HL-60 (cell line): ENCODE measurements at places on chromosomes 7 and 10.
A peak's percentile ranks its signal among the peaks of the same experiment; 100 is the strongest.

- no peak for DNase-seq
Observed at GRCh38 chr7:86962623-86963022, 96.8 kb downstream of the ELAPOR2 start.

- no peak for DNase-seq
Observed at GRCh38 chr7:79063019-79063698, 390.3 kb downstream of the MAGI2 start.

GRCh38 chr10:34286136-34286739, 528.9 kb downstream of the PARD3 start:
- DNase-seq, result no peak

DNA sequence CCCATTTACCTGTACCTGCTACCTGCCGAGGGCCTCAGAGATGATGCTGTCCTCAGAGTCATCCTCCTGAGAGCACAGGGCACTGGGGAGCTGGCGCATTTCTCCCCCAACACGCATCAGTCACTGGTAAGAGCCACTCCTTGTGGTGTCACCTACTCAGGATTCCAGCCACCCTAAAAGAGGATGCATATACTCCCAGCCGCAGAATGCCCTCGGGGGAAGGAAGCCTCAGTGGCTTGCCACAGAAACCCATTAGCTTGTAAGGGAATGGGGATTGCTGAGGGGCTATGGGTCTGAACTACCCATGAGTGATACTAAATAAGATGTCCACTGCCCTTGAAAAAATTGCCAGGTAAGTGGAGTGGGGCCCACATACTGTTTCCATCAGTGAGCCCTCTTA, 279.2 kb downstream of the WDR11 start:
- DNase-seq, result no peak

- no peak for DNase-seq
Observed at GRCh38 chr7:43454936-43455518, 127.9 kb upstream of the STK17A start.

GRCh38 chr7:84568781-84569180, 374.2 kb upstream of the SEMA3A start:
- no peak for DNase-seq

DNA sequence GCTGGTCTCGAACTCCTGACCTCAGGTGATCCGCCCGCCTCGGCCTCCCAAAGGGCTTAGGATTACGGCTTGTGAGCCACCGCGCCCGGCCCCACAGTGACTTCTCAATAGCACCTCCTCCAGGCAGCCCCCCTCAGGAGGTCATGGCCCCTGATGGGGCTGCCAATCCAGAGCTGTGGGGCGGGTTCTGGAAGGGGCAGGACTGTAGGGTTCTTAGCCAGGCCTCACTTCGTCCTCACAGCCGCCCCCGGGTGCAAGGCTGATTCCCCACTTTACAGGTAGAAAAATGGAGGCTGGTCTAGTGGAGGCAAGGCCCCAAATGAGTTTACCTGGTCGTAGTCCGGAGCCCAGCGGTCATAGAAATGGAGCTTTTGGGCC, 638 bp downstream of the METTL27 start:
- DNase-seq, result no peak

- DNase-seq, result no peak
Observed at GRCh38 chr7:150790416-150791075, 9.6 kb downstream of the TMEM176B start.

DNA sequence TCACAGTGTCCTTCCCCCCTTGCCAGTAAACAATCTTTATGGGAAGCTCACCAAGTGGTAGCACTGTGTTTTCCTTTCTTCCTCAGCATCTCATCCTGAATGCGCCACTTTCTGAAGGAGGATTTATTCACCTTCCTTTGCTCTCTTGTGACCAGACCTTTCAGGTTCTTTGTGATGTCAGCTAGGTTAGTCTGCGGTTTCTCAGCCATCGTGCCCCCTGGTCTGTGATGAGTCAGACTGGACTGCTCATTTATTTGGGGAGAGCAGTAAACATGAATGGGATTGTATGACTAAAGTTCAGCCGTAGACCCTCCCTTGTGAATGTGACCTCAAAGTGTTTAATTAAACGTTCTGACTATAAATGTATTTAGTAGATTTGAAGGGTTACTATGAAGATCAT, 235.1 kb upstream of the CELF2 start:
- no peak for DNase-seq

- DNase-seq, result no peak
Observed at GRCh38 chr7:112381311-112382091, 68.8 kb upstream of the IFRD1 start.

GRCh38 chr7:143484119-143484518, 6.4 kb downstream of the TAS2R41 start:
- no peak for DNase-seq

GRCh38 chr10:70593513-70593890, 9.0 kb downstream of the PRF1 start:
- DNase-seq, result no peak

DNA sequence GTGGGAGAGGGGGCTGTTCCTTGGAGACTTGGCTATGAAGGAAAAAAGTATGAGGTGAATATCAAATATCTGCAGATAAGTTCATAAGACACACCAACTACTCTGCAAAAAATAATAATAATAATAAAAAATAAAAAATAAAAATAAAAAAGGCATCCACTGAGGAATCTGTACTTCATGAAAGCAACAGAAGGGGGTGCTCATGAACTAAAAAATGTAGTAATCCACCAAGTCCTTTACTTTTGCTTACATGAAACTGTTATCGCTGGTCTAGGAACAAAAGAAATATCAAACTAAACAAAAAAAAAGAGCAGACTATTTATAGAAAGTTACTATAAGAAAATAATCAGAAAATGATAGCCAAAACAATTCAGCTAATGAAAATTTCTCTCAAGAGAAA, 579.0 kb downstream of the PHTF2 start:
- DNase-seq, result no peak

GRCh38 chr7:151082141-151083070, 887 bp downstream of the TMUB1 start:
- no peak for DNase-seq

DNA sequence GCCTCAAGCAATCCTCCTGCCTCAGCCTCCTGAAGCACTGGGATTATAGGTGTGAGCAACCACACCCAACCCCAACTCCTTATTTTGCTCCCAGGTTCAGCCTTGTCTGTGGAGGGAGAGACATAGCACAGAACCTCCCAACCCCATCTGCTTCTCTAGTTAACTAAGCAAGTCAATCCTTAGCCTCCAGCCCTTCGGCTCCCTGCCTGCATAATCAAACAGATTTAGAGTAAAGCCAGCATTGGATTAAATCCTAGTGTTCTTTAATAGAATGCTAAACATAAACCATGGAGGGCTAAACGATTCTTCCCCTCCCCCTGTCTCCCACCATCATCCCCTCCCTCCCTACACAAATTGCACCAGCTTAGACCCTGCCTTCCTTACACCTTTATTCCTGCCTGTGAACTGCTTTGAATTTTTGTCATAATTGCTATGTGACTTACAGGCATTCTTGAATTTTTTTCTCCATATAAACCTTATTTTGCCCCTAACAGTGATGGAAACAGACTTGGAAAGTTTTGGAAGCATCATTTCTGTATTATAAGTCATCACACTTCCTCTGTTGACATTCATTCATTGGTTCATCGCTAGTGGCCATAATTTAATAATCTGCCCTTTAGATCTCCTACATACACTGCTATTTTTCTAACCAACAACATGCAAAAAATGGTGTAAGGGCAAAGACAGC, 72.6 kb upstream of the TOMM7 start:
- no peak for DNase-seq

- no peak for DNase-seq
Observed at GRCh38 chr10:121648493-121648892, 50.2 kb upstream of the FGFR2 start.

DNA sequence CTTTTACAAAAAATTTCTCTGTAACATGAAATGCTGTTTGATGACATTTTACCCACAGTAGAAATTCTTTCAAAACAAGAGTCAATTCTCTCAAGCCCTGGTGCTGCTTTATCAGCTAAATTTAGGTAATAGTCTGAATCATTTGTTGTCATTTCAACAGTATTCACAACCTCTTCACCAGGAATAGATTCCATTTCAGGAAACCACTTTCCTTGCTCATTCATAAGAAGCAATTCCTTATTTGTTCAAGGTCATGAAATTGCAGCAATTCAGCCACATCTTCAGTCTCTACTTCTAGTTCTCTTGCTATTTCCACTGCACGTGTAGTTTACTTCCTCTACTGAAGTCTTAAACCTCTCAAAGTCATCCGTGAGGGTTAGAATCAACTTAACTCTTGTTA, 14.1 kb downstream of the STAG3 start:
- DNase-seq, result peak; percentile 50

- DNase-seq, result no peak
Observed at GRCh38 chr7:139889186-139889871, 60.3 kb downstream of the TBXAS1 start.

- peak; percentile 60 for DNase-seq
Observed at GRCh38 chr7:74083117-74083876, at the start of gene LIMK1. TSS of gene LIMK1 (plus strand) at chr7:74083804. CDS start at chr7:74083991, 187 bp downstream.

- no peak for DNase-seq
Observed at GRCh38 chr10:26715137-26715487, 17.6 kb downstream of the PDSS1 start.

- peak; percentile 48 for DNase-seq
Observed at GRCh38 chr10:79491143-79491835, 21.0 kb upstream of the EIF5AL1 start.

DNA sequence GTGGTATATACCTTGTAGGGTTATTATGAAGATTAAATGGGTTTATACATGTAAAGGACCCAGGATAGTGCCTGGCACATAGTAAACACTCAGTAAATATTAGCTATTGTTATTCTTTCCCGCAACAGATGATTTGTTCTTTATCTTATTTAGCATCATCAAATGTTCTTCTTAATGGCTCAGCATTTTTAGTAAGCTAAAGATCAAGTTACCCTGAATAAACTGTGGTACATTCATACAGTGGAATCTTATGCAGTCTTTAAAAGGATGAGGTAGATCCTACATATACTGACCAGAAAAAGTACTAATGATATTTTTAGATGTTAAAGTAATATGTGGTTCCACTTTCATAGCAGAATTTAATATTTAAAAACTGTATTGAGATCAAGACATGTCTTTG, 65.4 kb downstream of the ST7 start:
- no peak for DNase-seq

GRCh38 chr10:70943841-70944466, 55.6 kb upstream of the PCBD1 start:
- no peak for DNase-seq

- no peak for DNase-seq
Observed at GRCh38 chr7:133023370-133024071, 58.4 kb downstream of the CHCHD3 start.

DNA sequence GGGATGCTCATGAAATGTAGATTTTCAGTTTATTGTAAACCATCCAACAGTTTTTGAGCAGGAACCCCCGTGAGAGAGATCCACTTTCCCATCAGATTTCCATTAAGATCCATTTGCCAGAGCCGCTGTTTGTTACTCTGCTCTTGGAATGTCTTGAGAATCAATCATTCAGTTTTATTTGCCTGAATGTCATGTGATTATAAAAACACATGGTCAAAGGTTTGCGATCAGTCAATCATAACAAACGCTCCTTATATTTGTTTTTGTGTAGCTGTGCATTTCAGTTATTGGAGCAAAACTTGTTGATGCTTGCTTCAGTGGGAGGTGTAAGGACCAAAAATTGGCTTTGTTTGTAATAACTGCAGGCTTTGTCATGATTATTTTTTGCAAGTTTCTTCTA, 155.8 kb upstream of the RHOBTB1 start:
- DNase-seq, result no peak

- no peak for DNase-seq
Observed at GRCh38 chr7:142308918-142309317, 51.1 kb upstream of the PRSS58 start.

GRCh38 chr7:100130608-100131453, 4.1 kb downstream of the MBLAC1 start:
- DNase-seq, result no peak

- DNase-seq, result no peak
Observed at GRCh38 chr10:91054325-91054724, 133.4 kb upstream of the ANKRD1 start.

GRCh38 chr7:49159536-49159935, 235.2 kb downstream of the CDC14C start:
- DNase-seq, result no peak

- DNase-seq, result no peak
Observed at GRCh38 chr7:152974577-152974976, 215.0 kb downstream of the ACTR3B start.

DNA sequence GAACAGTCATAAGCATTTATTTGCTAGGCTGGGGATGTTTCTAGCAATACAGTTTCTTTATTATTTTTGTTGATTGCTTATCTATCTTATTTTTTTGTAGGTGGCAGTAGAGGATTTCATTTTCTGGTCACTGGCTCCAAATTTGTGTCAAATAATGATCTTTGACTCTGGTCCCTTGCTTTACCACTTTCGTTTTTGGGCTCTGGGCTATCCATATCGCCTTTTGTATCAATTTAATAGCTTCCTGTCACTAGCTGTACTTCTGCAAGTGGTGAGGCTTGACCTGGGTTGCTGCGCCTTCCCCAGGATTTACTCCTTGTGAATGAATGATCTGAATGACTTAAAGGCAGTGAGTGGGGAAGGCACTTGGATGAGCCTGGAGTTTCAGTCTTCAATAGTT, 48.4 kb downstream of the MDFIC start:
- no peak for DNase-seq

GRCh38 chr7:46554688-46555422, 633.8 kb upstream of the IGFBP3 start:
- no peak for DNase-seq

GRCh38 chr7:116601426-116601825, 70.6 kb upstream of the MET start:
- DNase-seq, result no peak

GRCh38 chr10:100216006-100216405, 13.4 kb downstream of the CHUK start:
- DNase-seq, result no peak

GRCh38 chr10:71497763-71498326, 101.1 kb downstream of the CDH23 start:
- no peak for DNase-seq

DNA sequence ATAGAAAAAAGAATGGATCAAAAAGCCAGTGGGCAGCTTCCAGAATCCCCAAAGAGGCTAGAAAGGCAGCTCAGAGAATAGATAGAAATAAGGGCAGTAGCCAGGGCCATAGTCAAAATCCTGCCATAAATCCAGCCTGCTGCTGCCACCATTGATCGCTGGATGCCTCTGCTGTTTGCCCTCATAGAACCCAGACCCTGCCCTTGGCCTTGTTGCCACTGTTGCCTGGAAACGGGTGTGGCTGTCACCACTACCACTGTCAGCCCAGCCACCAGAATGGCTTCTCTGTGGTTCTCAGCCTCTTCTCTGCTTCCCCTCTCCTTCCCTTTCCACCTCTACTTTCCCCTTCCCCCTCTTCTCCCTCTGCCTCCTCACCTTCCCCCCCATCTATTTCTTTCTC, 57.8 kb downstream of the HHEX start:
- peak; percentile 51 for DNase-seq

DNA sequence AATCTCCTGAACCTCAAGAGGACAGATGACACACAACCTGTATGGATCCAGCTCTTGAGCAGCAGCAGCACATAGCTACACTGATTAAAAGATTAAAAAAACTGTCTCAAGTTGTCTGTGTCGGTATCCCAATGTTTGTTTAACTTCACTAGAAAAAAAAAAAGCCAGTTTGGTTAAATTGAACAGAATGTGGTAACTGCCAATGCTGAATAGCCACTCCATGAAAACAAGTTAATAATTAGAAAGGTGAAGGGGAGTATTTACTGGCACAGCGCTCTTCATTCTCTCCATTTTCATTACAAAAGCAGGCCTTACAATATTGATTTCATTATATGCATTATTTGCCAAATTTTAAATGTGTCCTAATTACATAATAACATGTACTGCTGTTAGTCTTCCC, 47.6 kb downstream of the GDI2 start:
- no peak for DNase-seq
